ENCODE measurements at places on chromosomes 4 and X.

DNA sequence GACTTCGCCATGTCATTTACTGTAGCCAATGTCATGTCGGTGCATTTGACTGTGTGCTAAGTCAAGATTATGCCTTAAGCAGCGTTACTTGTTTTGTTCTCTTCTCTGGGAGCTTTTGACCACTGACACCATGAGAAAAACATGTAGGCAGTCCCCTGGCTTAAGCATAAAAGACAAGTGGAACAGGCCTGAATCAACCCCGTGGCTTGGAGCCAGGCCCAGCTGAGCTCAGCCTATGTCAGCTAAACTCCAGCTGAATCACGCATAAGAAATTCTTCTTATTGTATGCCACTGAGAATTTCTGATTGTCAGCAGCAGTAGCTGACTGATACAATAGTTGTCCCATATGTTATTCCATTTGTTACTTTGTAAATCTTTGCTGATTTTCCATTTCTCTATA lies 261.9 kb downstream of the CBLL2 start:
- DNase-seq, result no peak

GRCh38 chr4:85842540-85842939 lies 367.6 kb downstream of the ARHGAP24 start:
- DNase-seq, result no peak

DNA sequence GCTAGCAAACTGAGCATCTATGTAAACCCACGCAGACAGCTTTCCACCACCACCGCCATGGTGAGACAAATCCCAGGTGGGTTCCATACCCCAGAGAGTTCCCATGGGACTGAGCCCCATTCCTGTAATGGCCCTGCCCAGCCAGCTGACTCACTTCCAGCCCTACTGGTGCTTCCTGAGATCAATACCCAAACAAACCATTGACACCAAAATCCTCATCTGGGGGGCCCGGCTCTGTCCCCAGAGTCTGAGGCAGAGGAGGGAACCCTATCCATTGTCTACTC lies 30.1 kb upstream of the JAKMIP1 start:
- no peak for DNase-seq

GRCh38 chr4:79597266-79597665 lies 189.2 kb upstream of the GK2 start:
- no peak for DNase-seq

DNA sequence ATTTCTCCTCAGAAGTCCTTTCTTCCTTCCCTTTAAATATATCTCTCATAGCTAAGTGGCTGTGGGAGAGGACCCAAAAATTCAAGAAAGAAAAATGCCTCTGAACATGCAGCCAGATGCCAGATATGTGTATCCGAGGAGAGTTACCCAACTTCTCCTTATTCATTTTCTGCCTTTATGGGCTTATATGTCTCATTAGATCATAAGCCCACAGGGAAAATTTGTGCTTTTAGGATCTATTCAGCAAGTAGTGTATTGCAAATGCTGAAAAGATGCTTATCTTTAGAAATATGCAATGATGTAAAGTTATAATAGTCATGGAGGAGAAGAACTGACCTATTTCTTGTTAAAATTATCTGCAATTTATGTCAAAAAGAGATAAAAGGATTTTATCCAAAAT lies 371.8 kb upstream of the NOCT start:
- DNase-seq, result no peak

GRCh38 chr4:78776729-78777575 lies 802 bp downstream of the BMP2K start:
- DNase-seq, result peak; percentile 58

GRCh38 chr4:80008971-80009370 lies 64.1 kb downstream of the ANTXR2 start:
- no peak for DNase-seq

GRCh38 chrX:2784026-2784425 lies 32.2 kb downstream of the XG start:
- DNase-seq, result no peak

DNA sequence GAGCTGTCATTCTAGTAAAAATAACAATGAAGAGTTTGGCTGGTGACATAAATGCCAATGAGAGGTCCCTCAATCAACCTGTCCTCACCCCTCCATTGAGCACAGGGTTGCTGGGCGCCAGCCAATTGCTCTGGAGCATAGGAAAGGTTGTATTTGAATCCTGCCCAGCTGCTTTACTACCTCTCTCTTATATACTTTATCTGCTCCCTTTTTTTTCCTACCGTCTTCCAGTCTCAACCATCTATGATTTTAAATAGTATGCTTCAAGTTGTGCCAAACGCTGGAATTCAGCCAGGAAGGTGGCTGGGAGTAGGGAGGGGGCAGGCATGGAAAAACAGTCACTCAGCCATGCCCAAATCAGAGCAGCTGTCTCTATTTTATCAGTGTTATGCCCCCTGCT lies 153.8 kb downstream of the NR3C2 start:
- DNase-seq, result no peak

- DNase-seq, result no peak
Measured at GRCh38 chrX:9160698-9161329, 126.9 kb upstream of the FAM9B start.

Data from glutamatergic neuron (in vitro differentiated cells).